Femur (tissue), 1 donor: ENCODE measurements at places on chromosomes 5 and 9.
A peak's percentile ranks its signal among the peaks of the same experiment; 100 is the strongest.

- no peak for DNase-seq
These were observed 23.0 kb downstream of the ACOT12 start for GRCh38 chr5:81370912-81371311.

DNA sequence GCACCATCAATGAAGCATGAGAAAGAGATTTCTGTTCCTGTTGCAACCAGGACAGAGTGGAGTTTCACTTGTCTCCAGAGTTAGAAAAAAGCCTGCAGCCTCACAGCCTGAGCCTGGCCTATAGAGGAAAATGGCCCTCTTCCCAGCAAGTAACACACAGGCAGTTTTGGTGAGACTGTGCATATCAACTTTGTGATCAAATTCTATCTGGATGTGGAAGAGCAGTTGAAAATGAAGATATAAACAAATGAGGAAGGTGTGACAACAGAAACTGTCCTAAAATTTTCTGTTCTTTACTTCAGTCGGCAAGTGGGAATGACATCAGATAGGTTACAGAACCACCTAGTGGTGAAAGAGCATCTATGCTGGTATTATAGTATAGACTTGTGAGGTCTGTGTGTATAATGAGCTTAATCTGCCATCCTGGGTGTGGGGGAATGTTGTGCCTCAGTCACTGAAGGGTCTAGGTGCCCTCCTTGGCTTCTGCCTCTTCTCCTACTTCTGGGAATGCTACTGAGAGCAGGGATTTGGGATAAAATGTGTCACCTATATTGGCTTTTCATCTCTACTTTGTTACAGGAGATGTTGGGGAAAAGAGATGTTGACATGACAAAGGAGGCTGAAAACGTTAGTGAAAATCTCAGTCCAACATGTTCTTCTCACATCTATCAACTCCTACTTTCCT is 28.2 kb downstream of the YIPF5 start:
- no peak for DNase-seq

- DNase-seq = peak; percentile 9
These were observed 26.2 kb upstream of the HMCN2 start for GRCh38 chr9:130239363-130239695.

- DNase-seq = no peak
These were observed 60.0 kb upstream of the TAF11L2 start for GRCh38 chr5:17438027-17438426.

- DNase-seq = no peak
These were observed 277.2 kb upstream of the CDH9 start for GRCh38 chr5:27315363-27316270.

DNA sequence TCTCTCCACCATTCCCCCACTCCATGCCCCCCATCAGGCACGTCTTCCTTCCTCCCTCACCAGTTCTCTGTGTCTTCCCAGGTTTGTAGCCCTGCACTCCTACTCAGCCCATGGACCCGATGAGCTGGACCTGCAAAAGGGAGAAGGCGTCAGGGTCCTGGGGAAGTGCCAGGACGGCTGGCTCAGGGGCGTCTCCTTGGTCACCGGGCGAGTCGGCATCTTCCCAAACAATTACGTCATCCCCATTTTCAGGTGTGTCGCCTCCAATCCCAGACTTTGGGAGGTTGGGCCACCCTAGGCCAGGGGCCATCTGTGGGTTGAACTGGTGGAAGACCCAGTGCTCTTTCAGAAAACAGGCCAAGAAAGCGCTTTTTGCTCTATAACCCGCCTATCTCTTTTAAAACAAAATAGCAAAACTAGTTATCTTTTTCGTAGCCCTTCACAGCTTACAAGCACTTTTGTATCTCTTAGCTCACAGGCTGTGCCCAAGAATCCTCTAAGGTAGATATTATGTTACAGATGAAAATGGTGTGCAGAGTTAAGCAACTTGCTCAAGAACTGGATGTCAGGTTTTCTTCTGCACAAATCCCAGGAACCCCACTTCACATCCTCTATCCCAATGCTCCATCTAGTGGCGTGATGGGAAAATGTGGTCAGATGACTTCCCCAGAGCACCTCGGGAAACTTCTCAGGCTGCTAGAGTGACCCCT is 56.2 kb downstream of the PLAC8L1 start:
- DNase-seq = peak; percentile 69

DNA sequence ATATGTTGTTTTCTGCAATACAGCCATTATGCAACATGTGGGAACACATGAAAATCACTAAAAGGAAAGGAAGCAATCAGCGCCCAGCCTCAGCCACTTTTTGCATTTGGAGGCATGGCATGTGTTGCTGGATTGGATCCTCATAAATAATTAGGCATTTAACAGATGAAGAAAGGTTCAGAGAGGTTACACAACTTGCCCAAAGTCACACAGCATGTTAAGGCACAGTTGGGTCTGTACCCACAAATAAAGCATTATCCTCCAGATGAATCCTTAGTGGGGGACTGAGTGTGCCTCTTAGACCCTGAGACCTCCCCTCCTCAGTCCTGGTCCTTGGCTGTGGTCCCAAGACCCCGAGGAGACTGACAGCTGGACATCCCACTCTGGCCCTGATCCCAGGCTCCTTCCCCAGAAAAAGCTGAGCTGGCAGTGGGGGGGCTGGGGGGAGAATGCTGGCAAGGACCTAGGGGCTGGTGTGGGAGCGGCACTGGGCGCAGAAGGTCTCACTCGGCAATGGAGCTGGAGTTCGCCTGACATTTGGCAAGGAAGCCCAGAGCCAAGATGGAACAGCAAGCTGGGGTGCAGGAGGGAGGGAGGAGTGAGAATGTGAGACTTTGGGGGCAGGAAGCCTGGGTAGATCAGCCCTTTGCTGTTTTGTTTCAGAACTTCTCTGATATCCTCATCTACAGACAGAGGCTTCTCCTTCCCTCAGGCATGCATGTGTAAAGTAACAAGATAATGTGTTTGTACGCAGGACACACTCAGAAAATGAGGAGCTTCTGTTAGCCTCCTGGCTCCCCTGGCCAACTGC is 6.9 kb upstream of the AKNA start:
- peak; percentile 60 for DNase-seq

DNA sequence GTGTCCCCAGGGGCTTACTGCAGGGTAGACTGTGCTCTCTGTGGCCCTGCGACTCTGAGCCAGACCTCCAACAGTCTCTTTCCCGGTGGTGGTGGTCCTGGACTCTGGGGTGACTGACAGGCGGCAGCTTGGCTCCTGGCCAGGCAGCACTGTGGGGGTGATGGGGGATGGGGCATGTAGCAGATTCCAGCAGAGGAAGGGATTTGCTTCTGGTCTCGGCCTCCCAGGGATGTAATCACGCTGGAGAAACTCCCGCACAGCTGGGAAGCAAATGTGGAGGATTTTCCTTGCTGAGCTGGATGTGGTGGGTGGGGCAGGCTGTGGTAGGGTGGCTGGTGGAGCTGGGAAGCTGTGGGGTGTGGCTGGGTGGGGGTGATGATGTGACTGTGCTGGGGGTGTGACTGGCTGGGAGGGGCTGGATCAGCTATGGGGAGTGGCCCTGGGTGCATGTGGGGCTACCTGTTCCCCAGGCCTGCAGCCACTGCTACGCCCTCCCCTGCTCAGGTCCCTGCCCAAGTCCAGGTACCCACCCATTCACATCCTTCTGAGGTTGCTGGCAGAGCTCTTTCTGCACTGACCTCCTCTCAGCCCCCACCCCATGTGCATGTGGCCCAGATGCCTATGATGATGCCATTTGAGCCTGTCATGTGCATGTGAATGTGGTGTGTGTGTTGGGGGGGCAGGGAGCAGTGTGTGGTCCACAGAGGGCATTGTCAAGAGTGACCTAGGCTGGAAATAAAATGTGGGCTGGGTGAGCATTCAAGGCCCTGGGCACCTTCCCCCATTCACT is 3.8 kb downstream of the NDST1 start:
- peak; percentile 75 for DNase-seq

DNA sequence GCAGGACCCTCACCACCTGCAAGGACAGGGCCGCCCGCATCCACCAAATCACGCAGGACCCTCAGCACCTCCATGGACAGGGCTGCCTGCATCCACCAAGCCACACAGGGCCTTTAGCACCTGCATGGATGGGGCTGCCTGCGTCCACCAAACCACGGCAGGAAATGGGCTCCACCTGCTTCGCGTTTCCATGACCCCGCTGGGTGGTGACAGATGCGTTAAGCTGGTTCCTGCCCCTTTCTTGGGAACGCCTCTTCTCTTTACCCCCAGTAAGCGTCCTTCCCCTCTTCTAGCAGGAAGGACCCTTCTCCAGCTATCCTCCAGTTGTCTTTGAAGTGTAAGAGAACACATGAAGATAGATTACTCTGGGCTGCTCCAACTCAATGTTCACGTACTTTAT is 13.5 kb downstream of the FBP1 start:
- no peak for DNase-seq

- no peak for DNase-seq
These were observed 29.4 kb downstream of the ARHGEF37 start for GRCh38 chr5:149610589-149611255.

DNA sequence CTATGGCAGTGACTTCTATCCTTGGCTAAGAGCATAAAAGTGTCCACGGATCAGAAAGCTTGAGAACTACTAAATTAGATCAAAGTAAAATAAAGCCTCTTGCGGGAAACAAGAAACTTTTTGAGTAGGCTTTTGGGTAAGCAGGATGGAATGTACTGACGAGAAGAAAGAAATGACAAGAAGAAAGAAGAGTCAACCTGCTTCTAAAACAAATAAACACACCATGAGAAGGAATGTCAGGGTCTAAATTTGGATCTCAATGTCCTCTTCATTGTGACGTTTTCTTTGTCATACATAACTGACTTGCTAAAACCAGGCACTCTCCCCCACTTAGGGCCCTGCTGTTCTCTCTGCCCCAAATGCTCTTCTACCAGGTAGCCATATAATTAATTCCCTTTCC is 290.1 kb upstream of the PTGER4 start:
- DNase-seq = no peak

- DNase-seq = no peak
These were observed 21.3 kb downstream of the CCDC69 start for GRCh38 chr5:151202381-151203139.

- no peak for DNase-seq
These were observed 104.1 kb downstream of the GABRB2 start for GRCh38 chr5:161442471-161442870.

- DNase-seq = no peak
These were observed 27.3 kb downstream of the ANP32B start for GRCh38 chr9:98010445-98010844.

DNA sequence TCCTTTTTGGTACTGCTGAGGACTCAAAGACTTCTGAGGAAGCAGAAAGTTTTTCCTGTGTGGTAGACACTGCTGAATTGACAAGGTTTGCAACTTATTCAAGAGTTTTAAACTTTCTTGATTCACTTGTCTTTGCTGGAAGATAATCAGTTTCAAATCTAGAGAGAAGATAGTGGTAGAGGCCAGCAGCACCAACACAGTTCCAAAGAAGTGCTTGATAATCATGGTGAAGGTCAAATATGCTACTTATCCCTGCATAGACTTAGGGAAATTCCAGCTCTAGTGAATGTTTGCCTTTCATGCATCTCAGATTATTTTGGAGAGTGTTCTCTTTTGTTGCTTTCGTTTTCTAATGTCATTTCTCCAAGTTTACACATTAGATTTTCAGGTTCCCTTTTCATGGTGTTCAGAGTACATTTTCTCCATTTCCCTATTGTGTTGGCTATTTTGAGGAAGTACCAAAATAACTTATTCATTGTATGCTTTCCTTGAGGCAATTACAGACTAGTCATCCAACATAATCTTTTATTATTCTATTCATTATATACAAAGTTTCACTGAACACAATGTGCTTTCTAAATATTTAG is 550 bp downstream of the IFNE start:
- no peak for DNase-seq

DNA sequence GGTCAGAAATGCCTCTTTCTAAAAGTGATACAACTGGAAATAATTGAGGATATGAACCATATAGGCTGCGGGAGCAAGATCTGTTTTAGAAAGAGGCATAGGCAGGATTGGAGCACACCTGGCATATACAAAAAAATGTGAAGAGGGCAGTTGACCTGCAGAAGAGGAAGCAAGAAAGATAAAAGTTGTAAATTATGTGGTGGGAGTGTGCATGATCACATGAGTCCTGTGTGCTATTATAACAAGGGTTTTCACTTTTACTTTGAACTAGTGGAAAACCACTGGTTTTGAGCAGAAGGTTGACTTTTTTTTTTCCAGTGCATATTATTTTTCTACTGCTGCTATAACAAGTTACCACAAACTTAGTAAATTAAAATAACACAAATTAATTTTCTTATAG is 489.3 kb downstream of the ANXA1 start:
- DNase-seq = no peak

- no peak for DNase-seq
These were observed 123.9 kb downstream of the ADAMTS2 start for GRCh38 chr5:179221196-179221876.

DNA sequence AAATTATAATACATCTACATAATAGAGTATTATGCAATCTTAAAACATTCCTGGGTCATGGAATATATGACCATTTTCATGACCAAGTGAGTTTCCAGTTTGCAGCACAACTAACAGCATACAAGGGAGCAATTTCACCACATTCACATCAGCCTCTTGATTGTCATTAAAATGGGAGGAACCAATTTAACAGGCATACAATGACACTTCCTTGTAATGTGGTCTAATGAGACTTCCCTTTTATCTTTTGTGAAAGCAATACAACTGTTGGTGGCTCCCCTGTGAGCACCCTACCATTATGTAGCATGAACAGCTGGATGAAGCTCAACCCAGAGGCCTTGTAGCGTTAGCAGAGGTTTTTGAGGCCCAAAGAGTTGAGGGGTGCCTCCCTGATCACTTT is 13.6 kb upstream of the TMOD1 start:
- DNase-seq = no peak

DNA sequence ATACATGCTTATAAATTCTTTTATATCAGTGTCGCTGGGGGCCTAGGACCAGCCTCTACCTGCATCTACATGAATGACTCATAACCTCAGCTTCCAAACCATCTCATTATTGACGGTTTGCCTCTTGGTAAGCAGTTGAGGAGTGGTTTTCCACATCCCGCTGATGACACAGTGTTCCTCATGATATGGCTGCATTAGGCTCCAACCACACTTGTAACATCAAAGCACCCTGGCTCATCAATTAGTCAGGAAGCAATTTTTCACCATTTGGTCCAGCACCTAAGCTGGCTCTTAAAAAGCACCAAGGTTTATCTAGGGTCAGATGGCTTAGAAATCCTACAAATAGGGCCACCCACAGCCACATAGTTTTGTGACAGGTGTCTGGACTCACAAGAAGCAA is 402.4 kb downstream of the ARHGEF28 start:
- DNase-seq = no peak

GRCh38 chr5:142098931-142099330 is 9.6 kb upstream of the NDFIP1 start:
- no peak for DNase-seq

- no peak for DNase-seq
These were observed 102.6 kb downstream of the WNK2 start for GRCh38 chr9:93286252-93287188.

GRCh38 chr5:141878711-141879425 is 658 bp upstream of the PCDH1 start:
- peak; percentile 91 for DNase-seq

GRCh38 chr5:122499585-122499984 is 187.5 kb downstream of the SNCAIP start:
- DNase-seq = peak; percentile 59

GRCh38 chr5:50730336-50730735 is 63.9 kb downstream of the PARP8 start:
- no peak for DNase-seq
